NCI-H1930 (cell line): ENCODE measurements at places on chromosomes 13 and 19.

GRCh38 chr19:13097463-13098258 is 5.0 kb downstream of the LYL1 start:
- DNase-seq = no peak

DNA sequence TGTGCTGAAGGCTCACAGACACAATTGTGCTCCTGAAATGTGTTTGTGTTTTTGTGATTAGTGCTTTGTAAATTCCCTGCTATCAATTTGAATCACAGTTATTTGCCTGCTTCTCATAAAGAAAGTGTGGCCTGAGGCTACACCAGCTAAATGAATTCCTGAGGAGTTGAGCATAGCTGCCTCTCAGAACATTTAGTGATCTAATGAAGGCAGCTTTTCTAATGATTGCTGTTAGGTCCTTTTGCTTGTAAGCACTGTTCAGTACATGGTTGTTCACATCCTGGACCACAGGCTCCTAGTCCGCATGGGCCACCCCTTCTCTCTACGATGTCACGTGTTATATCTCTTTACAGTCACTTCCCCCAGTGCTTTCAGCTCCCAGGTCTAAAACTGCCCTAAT is 238.2 kb downstream of the B3GLCT start:
- no peak for DNase-seq

DNA sequence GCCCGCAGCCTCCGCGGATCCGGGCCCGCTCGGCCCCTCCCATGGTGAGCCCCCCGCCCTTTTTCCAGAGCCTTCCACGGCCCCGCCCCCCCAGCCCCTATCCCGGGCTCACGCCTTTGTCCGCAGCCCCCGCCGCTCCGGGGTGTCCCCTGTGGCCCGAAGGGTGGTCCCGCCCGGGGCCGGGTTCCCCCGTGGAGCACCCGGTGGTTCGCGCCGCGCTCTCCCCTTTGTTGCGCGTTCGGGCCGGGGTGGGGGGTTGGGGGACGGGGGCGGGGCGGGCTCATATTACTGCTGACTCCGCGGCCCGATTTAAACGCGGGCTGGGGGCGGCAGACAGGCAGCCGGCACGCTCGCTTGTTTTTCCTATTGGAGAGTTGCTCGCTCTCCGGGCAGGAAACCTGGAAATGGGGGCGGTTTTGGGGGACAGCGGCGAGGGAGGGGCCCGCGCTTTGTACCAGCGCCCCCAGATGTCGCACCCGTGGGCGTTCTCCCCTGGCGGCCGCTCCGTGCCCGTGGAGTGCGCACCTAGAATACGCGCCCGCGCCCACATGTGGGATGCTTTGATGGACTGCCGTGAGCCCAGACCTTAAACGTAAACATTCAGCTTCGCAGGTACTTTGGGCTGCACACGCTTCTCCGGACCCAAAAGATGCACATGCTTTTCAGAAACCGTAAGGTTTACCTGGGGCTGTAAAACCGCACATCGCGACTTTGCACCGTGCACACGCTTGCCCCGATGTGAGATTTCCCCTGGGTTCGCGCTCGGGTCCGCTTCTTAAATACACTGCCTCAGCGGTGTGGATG is 699 bp downstream of the PTOV1 start:
- peak; percentile 64 for DNase-seq

GRCh38 chr13:50255639-50256038 is 240.4 kb downstream of the KCNRG start:
- no peak for DNase-seq

DNA sequence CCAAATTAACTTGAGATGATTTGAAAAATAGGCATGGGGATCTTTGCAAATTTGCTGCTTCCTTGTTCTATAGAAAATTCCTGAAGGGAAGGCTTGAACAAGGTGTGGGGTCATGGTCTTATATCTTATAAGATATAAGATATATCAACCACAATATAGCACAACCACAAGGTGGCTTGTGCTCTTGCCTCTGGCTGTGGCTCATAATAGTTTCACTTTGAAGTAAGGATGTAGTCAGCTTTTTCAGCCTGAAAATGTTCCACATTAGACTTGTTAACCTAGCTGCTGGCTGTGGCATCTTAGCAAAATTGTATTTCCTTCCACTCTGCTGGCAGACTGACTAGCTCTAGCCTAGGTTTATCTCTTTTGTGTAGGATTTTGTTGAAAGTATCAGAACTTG is 169.7 kb downstream of the KLF5 start:
- no peak for DNase-seq

DNA sequence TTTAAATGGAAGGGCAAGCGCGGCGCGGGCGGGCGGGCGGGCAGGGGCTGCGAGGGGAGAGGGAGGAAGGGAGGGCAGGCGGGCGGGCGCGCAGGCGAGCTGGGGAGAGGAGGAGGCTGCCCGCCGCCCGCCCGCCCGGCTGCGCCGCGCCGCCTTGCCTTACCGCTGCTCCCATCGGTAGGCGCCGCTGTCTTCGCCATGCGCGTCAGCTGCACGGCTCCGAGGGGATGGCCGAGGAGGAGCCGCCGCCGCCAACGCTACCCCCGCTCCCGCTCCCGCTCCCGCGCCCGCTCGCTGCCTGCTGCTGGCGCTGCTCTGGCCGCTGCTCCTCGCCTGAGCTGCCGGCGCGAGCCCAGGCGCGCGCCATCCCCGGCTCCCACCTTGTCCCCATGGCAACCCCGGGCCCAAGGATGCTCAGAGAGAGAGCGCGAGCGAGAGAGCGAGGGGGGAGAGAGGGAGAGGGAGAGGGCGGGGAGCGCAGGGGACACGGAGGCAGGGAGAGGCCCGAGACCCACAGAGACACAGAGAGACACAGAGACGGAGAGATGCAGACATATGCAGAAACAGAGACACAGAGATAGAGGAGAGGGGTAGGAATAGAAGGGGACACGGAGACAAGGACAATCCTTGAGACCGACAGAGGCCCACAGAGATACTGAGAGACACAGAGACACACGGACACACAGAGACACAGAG is 40.3 kb downstream of the DEDD2 start:
- DNase-seq = peak; percentile 86

DNA sequence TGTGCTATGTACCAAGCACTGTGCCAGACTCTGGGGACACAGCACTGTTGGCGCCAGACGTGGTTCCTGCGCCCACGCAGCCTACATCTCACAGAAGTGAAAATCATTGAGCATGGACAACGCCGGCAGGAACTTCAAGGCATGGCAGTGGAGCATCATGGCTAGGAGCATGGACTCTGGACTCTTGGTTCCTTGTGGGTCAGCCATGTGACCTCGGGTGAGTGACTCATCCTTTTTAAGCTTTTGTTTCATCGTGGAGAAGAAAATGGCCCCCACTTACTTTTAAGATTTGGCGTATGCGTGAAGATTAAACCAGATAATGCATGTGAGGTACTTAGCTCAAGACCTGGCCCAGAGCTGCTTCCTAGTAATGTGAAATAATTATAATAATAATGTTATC is 988.5 kb downstream of the UQCRFS1 start:
- DNase-seq = no peak
